T-helper 17 cell (primary cell): ENCODE measurements at places on chromosomes 16 and 17. TPM values are rescaled to one million over a fixed set of nuclear protein-coding genes. Genes with fewer than 3 reads are reported as not detected.

DNA sequence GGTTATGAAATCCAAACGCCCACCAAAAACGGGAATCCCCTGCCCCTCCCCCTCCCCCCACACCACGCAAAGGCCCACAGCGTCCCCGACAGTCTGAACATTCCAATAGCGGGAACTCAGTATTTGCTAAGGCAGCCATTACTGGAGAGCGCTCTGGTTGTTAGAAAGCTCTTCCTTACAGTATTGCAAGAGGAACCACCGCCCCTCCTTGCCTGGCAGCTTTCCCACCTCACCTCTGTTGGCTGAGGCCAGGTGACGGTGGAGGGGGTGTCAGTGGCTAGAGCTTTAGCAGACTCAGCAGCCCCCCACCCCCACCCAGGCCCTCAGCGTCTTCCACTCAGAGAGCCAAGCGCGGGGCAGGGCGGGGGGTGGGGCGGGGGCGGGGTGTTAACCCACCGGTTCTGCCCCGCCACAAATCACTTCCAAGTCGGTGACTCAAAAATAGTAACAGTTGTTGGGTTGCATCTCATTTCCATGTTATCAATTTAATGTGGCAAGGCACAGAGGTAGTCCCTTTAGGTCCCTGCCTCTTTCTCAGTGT, 2.2 kb upstream of the PLEKHH3 start:
- peaks cover 27% of the 10 kb centered on the region for H3K27me3 ChIP-seq
- peaks cover 4% of the 10 kb centered on the region for H3K36me3 ChIP-seq
- peak overlapping the region; percentile 39 for H3K27ac ChIP-seq
- H3K4me1 ChIP-seq = peaks cover 53% of the 10 kb centered on the region
- peak overlapping the region; percentile 95 for H3K4me3 ChIP-seq
- no peak for DNase-seq

DNA sequence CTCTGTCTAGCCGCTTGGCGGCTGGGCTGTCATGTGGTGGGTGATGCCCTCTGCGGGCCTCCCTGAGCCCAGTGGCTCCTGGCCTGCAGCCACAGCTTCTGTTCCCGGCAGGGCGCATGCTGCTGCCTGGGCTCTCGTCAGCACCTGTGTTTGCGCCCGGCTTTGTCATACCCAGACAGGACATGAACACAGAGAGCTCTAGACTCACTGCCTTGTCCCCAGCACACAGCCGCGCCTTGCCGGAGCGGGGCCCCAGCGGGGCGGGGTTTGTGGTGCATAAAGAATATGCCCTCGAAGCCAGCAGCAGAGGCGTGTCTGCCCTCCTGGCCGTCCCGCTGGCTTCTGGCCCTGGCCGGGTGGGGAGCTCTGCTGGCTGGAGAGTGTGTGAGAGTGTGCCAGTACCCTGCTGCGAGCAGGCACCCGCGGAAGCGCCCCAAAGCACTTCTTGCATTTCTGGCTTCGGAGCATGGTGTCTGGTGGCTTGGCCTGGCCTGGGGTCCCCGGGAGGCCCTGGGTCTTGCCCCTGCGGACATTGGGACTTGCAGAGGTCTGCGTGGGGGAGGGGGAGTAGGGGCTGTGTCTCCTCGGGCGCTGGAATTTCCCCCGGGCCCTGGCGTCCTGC, 14.4 kb downstream of the ASPSCR1 start:
- peaks cover 4% of the 10 kb centered on the region for H3K4me1 ChIP-seq
- no peaks in the 10 kb centered on the region for H3K36me3 ChIP-seq
- no peak overlapping the region for H3K27ac ChIP-seq
- H3K27me3 ChIP-seq = no peaks in the 10 kb centered on the region

DNA sequence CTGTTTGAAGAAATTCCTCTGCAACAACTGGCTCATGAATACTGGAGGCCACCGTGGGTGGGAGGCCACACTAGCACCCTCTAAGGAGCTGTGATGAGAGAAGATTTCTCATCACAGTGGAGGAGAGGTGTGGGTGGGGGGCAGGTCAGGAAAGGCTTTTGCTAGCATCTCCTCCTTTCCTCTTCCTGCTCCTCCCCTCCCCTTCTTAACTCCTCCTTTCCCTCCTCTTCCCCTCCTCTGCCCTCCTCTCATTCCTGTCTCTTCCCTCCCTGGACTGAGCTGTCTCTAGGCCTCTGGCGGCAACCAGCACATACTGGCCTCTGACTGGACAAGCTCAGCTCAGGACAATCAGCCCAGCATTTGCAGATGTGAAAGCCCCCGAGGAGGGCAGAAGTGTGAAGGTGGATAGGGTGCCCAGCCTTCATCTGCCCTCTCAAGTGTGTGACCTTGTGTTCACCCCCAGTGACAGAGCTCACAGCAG, 19.0 kb upstream of the LHX1 start:
- H3K27ac ChIP-seq = no peak overlapping the region
- H3K36me3 ChIP-seq = peaks cover 2% of the 10 kb centered on the region
- peaks cover 63% of the 10 kb centered on the region for H3K27me3 ChIP-seq
- no peak overlapping the region for H3K4me3 ChIP-seq
- peaks cover 2% of the 10 kb centered on the region for H3K4me1 ChIP-seq
- DNase-seq = no peak

DNA sequence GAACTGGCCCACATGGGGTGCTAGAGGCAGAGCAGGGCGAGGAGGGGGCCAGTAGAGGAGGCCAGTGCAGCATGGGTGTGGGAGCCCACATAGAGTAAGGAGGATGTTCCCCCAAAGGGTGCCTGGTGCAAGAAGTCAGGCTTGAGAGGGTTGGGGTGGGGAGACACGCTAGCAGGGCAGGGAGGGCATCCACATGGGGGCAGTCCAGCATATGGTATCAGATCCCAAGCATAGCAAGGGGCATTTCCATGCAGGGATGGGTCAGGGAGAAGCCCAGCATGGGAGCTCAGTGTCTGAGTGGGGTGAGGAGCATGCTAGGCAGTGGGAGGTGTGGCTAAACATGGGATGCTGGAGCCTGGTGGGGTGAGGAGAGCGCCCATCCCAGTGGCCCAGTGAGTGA, 213.7 kb downstream of the COPRS start:
- H3K27me3 ChIP-seq = peaks cover 10% of the 10 kb centered on the region
- no peak for DNase-seq
- no peak overlapping the region for H3K27ac ChIP-seq
- no peaks in the 10 kb centered on the region for H3K36me3 ChIP-seq

DNA sequence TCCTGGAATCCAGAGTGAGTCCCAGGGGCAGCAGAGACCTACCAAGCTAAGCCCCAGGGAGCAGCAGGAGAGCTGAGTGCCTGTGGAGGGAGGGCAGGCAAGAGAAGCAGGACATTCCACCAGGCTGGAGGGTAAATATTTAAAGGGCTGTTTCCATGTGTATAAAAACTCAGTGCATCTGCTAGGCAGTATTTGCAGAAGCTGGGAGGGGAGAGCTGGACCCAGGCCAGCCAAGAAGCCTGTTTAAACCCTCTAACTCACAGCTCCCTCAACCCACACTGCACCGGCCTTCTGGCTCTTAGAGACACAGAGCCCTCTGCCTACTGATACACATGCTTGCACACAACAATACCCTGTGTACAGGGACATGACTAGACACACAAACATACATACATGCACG, 22.5 kb upstream of the TMEM132E start:
- H3K36me3 ChIP-seq = peaks cover 2% of the 10 kb centered on the region
- DNase-seq = no peak
- no peak overlapping the region for H3K27ac ChIP-seq
- no peaks in the 10 kb centered on the region for H3K4me1 ChIP-seq
- H3K27me3 ChIP-seq = peaks cover 26% of the 10 kb centered on the region
- H3K4me3 ChIP-seq = no peak overlapping the region

DNA sequence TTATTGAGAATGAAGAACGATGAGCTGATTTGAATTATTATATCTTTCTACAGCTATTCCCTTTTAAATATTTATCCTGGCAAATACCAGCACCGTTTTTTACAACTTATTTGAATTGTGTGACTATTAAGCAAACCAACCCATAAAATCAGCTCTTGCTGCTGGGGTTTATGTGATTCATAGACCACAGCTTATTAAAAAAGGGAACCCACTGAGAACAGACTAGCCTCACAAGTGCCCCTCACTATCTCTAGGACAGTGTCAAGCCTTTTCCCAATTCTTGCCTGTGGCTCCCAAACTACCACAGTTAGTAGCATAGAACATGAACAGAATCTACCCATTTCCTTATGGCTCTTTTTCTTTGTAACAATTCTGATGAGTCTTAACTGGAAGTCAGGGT, 6.1 kb upstream of the LIG3 start:
- H3K27ac ChIP-seq = no peak overlapping the region
- no peak overlapping the region for H3K4me3 ChIP-seq
- no peaks in the 10 kb centered on the region for H3K27me3 ChIP-seq
- peaks cover 7% of the 10 kb centered on the region for H3K4me1 ChIP-seq
- no peak for DNase-seq
- peaks cover 2% of the 10 kb centered on the region for H3K36me3 ChIP-seq

DNA sequence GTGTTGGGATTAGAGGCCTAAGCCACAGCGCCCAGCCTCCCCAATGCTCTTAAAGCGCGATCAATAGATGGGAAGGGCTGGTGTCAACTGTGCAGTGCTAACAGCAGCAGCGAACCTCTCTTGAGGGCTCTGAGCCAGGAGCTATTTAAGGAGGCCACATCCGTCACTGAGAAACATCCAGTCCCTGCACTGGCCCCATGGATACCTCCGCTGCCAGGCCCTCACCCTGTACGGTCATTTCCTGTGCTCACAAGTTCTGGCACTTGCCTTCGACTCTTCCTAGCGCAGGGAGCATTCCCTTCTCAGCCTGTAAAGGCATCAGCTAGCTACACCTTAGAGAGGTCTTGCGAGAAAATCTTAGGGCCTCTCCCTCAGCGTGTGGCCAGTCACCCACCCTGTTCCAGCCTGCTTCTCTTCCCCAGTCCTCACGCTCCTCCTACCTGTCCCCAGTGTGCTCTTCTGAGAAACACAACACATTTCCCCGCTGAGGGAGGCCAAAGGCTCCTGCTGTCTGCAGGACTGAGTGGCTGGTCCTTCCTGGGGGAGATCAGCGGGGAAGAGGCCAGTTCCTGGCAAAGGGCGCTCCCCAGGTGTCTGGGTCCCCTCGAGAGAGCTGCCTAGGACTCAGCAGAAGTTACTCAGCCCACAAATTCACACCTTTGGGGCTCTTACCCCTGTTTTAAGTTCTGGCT, 28.6 kb downstream of the GTF3C1 start:
- DNase-seq = no peak
- peak overlapping the region; percentile 43 for H3K27ac ChIP-seq
- peaks cover 22% of the 10 kb centered on the region for H3K36me3 ChIP-seq
- peaks cover 12% of the 10 kb centered on the region for H3K4me1 ChIP-seq
- H3K4me3 ChIP-seq = no peak overlapping the region
- no peaks in the 10 kb centered on the region for H3K27me3 ChIP-seq

C16orf92 gene
- not detected for total RNA-seq

TIMP2 gene
- 6.7 TPM for total RNA-seq

- no peak overlapping the region for H3K4me3 ChIP-seq
- H3K27ac ChIP-seq = no peak overlapping the region
Measured at GRCh38 chr17:72296456-72296855, 175.6 kb downstream of the SOX9 start.
